ENCODE measurements at places on chromosomes 2 and 18. TPM values are rescaled to one million over a fixed set of nuclear protein-coding genes. Genes with fewer than 3 reads are reported as not detected.

POTEC gene
- total RNA-seq: not detected

UGT1A8 gene
- not detected for total RNA-seq

UPP2 gene
- not detected for total RNA-seq

DCDC2C gene
- not detected for total RNA-seq

MEIS1 gene
- total RNA-seq: 4.2 TPM

CFC1 gene
- not detected for total RNA-seq

POTEJ gene
- total RNA-seq: not detected

AFTPH gene
- total RNA-seq: 20.4 TPM

HOXD10 gene
- not detected for total RNA-seq

MYO3B gene
- not detected for total RNA-seq

RNASEH1 gene
- 53.0 TPM for total RNA-seq

SLC19A3 gene
- not detected for total RNA-seq

SRD5A2 gene
- not detected for total RNA-seq

ANKRD62 gene
- total RNA-seq: not detected

TSPYL6 gene
- not detected for total RNA-seq

CCDC141 gene
- total RNA-seq: not detected

DAPL1 gene
- total RNA-seq: not detected

MALL gene
- not detected for total RNA-seq

GDF7 gene
- 0.03 TPM for total RNA-seq

ZNF804A gene
- total RNA-seq: 8.0 TPM

NOL4 gene
- not detected for total RNA-seq

FAM237A gene
- not detected for total RNA-seq

SLC16A14 gene
- 0.47 TPM for total RNA-seq

IGFBP2 gene
- 0.60 TPM for total RNA-seq

PNPT1 gene
- total RNA-seq: 91.6 TPM

THSD7B gene
- total RNA-seq: 0.16 TPM

SULT6B1 gene
- total RNA-seq: 0.63 TPM

RAB27B gene
- 0.88 TPM for total RNA-seq

COL3A1 gene
- 1,297 TPM for total RNA-seq

Data from SJSA1 (cell line).